ENCODE measurements at places on chromosomes 5 and 9.

GRCh38 chr9:81772144-81772543 lies 82.8 kb upstream of the TLE1 start:
- no peak for DNase-seq

GRCh38 chr9:88733651-88734421 lies 198.9 kb downstream of the NXNL2 start:
- DNase-seq = no peak

- DNase-seq = peak; percentile 2
Measured at GRCh38 chr9:101235105-101235866, 149.5 kb downstream of the BAAT start.

GRCh38 chr9:7970681-7971330 lies 171.2 kb upstream of the DMAC1 start:
- DNase-seq = no peak

GRCh38 chr5:50441493-50441955 lies 436 bp upstream of the EMB start:
- no peak for DNase-seq

All from activated CD4-positive, alpha-beta T cell treated with anti-CD3 and anti-CD28 coated beads, Interleukin-2, Interleukin-4, amounts not matched to agents 100 ng/mL and 50 ng/mL, durations not matched to agents 16 hours and 8 hours (primary cell).